ENCODE measurements at places on chromosomes 3 and 15.

DNA sequence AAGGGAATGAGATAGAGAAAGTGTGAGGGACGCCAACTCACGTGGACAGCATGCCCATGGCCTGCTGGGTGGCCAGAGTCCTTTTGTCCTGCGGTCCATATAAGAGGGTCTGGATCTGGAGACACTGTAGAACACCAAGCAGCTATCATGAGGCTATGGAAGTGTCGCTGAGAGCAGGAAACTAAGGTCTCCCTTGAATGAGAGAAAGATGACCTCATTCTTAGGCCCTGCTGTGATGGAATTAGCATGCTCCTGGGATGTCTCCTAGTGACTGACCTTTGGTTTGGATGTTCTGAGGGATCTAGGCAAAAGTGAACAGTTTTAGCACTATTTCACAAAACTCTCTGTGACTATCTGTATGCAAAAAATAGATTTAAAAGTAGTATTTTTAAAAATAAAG, 34.4 kb downstream of the SYNM start:
- DNase-seq, result no peak

GRCh38 chr3:61300786-61301185, 49.5 kb upstream of the FHIT start:
- DNase-seq, result no peak

GRCh38 chr15:25892126-25892525, 29.0 kb upstream of the ATP10A start:
- no peak for DNase-seq

GRCh38 chr3:89278302-89279025, 171.0 kb downstream of the EPHA3 start:
- DNase-seq, result no peak

DNA sequence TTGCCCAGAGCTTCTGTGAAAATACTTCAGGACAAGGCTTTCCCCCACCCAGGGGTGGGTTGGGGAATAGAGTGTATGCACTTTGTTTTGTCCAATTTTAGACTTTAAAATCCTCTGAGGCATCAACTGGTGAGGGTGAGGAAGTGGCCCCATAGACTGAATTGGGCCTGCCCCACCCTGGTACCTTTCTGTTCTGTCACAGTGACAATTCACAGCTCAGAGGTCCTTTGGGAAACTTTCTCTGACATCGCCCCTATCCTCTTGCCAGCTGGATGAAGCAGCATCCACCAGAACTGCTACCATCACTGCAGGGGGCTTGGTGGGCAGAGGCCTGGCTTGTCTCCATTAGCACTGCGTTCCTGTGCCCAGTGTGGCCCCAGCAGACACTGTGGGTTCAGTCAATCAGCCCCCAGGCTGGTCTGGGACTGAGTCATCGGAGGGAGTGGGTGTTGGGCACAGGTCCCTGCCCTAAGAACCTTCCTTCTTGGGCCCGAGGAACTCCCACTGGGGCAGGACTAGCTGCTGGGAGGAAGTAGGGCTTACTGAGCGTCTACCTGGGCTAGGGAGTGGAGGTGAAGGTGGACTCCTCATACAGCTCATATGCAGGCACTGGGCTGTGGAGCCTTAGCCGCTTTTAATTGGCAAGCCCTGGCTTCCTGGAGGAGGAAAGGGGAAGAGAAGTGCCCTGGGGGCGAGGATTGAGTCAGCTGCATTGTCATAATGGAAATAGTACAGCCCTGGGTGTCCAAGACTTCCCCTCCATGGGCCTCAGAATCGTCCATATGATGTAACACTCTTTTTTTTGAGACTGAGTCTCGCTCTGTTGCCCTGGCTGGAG, 1.5 kb upstream of the PPM1M start:
- DNase-seq, result no peak

DNA sequence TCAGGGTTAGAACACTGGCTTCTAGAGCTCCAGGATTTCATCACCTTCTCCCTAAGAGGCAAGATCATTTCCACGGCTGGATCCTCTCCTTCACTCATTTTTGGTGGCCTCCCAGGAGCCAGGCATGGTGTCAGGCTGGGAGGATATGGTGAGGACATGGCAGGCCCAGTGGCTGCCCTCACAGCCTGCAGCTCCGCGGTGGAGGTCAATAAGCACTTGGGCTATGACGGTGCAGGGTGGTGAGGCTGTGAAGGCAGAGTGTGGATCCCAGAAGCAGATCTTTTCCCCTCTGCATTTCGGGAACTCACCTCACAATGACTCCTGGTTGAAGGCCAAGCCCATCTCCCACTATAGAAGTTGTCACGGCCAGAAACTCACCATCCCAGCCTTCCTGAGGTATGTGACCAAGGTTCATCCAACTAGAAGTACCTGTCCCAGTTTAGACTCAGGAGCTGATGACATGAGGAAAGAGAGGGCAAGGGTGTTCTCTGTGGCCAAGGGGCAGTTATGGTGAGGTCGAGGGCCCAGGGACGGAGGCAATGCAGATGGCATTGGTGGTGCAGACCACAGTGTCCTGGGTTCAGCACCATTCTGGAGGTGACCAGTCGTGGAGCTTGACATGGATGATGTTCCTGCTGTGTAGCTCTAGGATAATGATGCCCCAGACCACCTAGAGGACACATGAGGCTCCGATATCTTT, 100.1 kb upstream of the SMAD3 start:
- DNase-seq, result no peak

DNA sequence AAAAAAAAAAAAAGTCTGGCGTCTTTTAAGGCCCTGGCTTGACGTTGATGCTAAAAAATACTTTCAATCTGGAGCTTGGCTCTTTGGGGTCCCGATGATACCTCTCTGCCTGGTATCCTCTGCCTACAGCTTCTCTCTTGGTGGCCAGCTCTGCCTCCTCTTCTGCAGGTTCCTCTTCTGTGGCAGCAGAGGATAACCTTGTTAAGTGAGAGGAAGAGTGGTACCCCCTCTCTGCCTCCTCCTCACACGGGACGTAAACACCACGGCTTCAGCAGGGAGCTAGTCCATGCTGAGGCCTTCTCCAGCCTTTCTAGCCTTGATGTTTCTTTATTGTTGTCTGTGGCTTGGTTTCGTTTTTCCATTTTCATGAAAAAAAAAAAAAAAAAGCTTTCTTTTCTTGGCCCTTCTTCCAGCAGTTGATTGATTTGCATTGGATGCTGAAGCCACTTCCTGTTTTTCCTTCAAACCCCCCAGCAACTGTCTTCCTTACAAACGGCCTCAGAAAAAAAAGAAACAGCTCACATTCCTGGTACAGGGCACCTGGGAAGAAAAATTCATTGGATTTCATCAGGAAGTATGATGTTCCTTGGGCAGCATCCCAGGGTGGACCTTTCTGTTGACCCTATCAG, 59.7 kb downstream of the RORA start:
- DNase-seq, result no peak

DNA sequence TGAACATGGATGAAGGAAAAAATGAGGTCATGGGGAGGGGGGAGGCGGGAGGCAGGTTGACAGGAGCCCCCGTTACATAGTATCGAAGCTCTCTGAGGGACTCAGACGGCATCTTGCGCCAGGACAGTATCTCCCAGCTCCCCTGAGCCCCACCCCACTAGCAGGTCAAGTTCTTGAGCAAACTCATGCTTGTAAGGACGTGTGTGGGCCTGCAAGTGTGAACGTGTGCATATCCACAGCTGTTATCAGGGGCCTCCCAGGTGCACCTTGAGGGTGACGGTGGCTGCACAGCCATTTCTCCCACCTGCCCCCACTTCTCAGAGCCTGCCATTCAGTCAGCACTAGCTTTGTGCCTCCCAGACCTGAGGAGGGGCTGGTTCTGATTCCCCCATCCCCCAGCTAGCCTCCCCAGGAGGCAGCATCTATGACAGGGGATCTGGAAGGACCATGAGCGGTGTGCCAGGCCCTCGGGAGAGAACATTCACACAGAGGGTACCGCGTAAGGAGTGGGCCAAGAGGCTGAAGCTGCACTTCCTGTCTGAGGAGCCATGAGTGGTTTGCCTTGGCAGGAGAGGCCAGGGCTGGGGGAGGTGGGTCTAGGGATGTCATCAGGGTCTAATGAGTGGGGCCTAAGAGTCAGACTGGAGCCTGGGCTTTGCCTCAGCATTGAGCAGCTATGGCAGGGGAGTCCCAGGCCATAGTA, 2.9 kb downstream of the SEMA3F start:
- DNase-seq, result no peak

DNA sequence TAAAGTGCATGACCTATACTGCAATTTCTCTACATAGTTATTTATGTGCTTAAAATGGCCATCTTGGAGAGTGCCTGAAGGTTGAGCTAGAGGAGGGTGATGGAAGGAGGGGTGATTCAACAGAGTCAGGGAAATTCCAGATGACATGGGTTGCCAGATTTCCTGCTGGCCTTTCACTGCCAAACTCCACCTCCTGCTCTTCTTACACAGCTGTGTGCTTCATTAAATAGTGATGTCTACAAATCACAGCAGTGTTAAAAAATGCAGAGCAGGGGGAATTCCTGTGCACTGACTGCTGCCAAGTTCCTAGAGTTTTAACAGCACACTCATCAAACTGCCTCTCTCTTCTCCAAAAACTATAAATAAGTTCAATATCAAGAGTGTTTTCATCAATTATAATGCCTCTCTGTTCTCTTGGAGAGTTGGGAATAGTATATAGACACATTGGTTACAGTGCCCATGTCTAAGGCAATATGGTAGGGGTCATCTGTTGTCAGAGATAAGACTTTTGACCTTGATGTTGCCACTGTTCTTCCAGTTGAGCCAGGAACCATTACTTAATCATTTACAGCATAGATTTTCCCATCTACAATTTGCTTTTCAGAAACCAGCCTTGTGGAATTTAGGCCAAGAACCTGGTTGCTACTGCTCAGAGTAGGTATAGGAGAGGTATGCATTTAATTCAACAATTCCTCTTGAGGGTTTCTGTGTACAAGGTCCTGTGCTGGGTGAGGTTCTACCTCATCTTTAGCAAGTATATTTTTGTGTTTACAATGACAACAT, 79.6 kb downstream of the TP63 start:
- no peak for DNase-seq

DNA sequence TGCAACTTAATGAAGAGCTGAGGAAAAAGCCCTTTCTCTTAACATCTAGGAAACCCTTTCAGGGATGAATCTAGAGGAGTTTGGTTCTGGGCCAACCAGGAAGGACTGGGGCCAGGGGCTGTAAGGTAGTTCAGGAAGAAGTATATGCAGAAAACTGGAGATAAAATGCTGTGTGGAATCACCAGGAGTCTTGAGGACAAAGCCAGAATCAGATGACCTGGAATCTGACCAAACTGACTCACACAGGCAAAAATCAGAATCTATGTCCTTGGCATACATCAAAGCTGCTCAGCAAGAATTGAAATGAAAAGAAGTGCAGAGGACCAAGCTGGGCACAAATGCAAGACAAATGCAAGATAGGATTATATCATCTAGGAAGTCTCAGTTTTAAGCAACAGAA, 59.4 kb upstream of the ATP2C1 start:
- DNase-seq, result no peak

GRCh38 chr3:189507856-189508255, 123.3 kb upstream of the TP63 start:
- no peak for DNase-seq

GRCh38 chr15:81384891-81385720, 11.1 kb upstream of the TMC3 start:
- DNase-seq, result no peak

- no peak for DNase-seq
These were observed 135.8 kb downstream of the ZNF621 start for GRCh38 chr3:40660554-40660953.

DNA sequence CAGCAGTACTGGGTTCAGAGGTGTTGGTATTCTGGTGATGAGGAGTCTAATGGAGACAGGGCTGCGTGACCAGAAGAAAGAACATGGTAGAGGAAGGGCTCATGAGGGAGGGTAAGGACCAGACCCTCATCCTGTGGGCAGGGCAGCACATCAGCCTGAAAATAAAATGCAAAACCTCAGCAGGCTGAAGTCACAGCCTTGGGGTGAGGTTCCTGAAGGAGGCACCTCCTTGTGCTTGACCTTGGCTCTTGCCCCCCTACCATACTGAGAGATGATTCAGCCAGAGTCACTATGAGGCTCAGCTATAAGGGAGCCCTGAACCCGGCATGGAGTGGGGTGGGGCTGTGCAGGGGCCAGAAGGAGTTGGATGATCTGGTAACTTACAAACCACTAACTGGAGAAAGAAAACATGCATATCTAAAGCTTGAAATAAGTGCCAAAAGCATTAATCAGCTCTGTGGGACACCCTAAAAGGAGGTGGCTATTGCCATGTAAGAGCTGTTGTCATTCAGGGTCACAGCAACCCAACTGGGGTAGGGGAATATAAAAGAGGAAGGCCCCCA, 60.2 kb downstream of the CORO2B start:
- no peak for DNase-seq

DNA sequence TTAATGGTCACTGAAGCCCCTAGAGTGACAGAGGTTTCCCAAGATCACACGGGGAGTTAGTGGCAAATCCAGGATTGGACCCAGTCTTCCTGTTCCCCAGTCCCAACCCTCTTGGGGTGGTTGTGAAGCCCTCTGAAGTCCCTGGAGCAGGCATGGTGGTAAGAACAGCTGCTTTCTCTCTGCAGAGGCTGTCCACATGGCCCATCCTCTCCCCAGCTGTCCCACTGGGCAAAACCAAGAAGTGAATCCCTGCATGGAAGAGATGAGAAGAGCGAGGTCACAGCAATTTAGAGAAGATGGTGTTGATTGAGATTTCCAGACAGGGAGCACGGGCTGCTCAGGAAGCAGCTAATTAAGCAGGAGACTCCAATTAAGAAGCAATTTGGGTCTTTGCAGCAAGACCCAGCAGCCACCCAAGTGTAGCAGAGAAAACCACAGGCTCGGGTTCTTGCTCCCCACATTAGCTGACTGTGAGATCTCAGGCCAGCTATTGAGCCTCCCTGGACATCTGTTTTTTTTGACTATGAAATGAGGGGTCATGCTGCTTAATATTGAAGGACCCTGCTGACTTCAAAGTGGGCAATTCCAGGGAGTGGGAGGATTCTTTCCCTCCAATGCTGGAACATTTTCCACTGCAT, 14.8 kb upstream of the HDAC11 start:
- DNase-seq, result no peak

DNA sequence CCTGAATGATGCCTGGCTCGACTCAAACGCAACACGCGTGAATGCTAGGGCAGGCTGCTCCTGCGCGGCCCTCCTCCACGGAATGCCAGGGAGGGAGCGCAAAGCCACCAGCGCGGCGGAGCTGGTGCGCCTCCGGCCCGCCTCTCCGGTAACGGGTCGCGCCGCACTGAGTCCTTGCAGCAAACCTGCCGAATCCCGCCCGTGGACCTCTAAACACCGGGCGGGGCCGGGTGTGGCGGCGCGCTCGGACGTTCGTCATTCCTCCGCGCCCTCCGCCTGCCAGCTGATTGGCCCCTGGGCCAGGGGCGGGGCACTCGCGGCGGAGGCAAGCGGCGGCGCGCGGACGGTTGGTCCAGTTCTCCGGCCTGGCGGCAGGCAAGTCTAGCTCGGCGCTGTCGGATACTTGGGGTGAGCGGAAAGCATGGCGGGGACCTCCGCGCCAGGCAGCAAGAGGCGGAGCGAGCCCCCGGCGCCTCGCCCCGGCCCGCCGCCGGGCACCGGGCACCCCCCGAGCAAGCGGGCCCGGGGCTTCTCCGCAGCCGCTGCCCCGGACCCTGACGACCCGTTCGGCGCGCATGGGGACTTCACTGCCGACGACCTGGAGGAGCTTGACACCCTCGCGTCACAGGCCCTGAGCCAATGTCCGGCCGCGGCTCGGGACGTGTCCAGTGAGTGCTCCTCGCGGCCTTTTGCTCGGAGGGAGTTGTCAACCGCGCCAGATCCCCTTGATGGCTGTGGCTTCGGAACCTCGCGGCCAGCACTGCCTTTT, at the start of gene ATRIP:
Gene ATRIP (plus strand): TSS at position 313 of the 769 bp plus-strand sequence. CDS start 109 bp downstream, at position 422.
- DNase-seq, result peak; percentile 76

GRCh38 chr3:146256851-146257486, 6.1 kb upstream of the PLSCR4 start:
- DNase-seq, result no peak

GRCh38 chr3:64398006-64398405, 172.7 kb upstream of the PRICKLE2 start:
- DNase-seq, result no peak

- no peak for DNase-seq
These were observed 70.4 kb upstream of the TTC14 start for GRCh38 chr3:180531303-180532278.
